ENCODE measurements at places on chromosomes 12 and 14.

DNA sequence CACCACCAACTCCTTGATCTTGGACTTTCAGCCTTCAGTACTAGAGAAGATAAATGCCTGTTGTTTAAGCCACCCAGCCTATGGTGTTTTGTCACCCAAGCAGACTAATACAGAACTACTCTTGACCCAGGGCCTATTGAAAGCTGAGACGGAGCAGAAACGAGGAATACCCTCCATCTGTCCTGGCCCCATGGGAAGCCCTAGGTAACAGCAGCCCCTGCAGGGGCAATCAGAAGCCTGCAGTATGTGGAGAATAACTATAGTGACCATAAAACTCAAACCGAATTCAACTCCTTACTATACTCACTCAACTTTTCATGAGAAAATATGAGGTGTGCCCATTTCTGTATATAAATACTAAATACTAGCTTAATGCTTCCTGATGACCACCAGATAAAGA is 307.4 kb downstream of the NUAK1 start:
- peak; percentile 60 for DNase-seq

- DNase-seq, result peak; percentile 85
These were observed at the start of gene CMAS for GRCh38 chr12:22046090-22046967. TSS of gene CMAS (plus strand) at chr12:22046218. CDS start at chr12:22046304, 86 bp downstream.

DNA sequence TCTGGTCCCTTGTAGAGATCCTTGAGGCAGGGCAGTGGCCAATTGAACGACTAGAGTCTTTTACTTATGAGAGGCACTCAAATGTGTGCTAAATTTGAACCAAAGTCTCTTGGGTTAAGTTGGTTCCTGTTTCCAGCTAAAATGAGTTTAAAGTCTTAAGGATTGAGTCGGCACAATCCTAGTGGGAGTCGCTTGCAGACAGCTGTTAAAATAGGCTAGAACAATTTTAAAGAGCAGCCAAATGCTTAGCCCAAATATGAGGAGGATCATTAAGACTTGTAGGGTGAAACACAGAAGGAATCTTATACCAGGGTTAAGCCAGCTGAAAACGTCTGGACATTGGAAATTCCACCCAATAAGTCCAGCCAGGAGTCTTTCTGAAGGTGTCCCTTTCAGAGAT is 216.1 kb downstream of the NUBPL start:
- no peak for DNase-seq

GRCh38 chr14:95774265-95775160 is 60.6 kb upstream of the TCL1A start:
- DNase-seq, result peak; percentile 75

GRCh38 chr12:31950088-31950487 is 9.1 kb upstream of the RESF1 start:
- DNase-seq, result no peak

GRCh38 chr14:52862632-52863333 is 71.4 kb upstream of the GNPNAT1 start:
- no peak for DNase-seq

GRCh38 chr12:37672655-37673260 is 643.8 kb upstream of the ALG10B start:
- DNase-seq, result no peak

DNA sequence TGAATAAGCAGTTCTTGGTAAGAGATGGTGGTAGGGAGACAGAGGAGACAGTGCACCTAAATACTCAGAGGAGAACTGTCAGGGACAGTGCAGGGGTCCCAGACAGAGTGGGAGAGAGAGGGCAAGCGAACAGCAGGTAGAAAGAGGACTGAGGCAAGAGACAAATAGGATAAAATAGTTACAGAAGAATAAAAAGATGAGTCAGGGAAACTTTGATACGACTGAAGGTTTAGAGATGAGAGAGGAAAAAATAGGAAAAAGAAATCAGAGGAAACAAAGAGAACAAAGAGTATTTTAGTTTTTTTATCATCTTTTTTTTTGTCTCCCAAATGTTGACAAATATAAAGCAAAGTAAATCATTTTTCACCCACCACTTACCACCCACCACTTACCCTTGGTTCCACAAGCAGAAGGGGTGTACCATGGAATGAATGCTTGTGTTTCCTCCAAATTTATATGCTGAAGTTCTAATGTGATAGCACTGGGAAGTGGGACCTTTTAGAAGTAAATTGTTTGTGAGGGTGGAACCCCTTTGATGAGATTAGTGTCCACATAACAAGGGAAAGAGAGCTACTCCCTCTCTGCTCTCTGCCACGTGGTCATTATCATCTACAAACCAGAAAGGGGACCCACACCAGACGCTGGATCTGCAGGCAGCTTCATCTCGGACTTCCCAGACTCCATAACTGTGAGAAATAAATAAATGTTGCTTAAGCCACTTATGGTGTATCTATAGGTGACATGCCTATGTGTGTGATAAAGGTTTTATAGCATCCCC is 292.1 kb downstream of the BTG1 start:
- DNase-seq, result no peak

DNA sequence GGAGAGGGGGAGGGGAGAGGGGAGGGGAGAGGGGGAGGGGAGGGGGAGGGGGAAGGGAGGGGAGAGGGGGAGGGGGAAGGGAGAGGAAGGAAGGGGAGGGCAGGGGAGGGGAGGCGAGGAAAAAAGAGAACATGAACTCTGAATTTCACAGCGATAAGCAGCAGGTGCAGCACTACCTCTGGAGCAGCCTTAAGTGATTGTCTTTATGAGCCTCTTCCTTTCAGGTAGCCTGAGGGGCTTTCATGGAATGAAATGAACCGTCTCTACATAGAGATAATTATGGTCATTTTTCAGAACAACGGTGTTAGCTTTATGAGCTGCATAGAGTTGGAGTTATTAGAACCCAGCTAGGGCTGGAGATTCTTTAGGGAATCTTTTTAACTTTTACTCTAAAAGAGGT is 18.1 kb upstream of the PTCSC3 start:
- DNase-seq, result peak; percentile 99

DNA sequence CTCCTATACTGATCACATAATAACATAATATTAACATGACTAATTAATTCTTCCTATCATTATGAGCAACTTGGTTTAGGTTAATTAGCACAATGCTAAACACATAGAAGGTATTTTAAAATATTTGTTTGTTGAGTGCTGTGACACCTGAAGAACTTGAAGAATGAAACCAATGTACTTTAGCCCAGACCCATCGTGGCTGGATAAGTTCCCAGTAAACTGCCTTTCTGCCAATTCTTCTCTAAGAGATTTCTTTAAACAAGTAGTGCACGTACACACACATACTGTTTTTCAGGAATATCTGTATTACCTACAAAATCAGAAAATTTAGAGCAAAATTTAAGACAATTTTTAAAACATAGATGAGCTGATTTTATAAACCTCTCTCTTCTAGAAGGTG is 207.4 kb upstream of the SSTR1 start:
- DNase-seq, result peak; percentile 30

DNA sequence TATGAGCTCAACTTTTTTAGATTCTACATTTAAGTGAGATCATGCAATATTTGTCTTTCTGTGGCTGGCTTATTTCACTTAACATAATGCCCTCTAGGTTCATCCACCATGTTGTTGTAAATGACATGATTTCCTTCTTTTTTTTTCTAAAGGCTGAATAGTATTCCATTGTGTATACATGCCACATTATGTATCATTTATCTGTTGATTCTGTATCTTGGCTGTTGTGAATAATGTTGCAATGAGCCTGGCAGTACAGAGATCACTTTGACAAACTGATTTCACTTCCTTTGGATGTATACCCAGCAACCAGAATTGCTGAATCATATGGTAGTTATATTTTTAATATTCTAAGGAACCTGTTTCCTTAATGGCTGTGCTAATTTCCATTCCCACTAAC is 19.1 kb downstream of the FBXW8 start:
- DNase-seq, result no peak

DNA sequence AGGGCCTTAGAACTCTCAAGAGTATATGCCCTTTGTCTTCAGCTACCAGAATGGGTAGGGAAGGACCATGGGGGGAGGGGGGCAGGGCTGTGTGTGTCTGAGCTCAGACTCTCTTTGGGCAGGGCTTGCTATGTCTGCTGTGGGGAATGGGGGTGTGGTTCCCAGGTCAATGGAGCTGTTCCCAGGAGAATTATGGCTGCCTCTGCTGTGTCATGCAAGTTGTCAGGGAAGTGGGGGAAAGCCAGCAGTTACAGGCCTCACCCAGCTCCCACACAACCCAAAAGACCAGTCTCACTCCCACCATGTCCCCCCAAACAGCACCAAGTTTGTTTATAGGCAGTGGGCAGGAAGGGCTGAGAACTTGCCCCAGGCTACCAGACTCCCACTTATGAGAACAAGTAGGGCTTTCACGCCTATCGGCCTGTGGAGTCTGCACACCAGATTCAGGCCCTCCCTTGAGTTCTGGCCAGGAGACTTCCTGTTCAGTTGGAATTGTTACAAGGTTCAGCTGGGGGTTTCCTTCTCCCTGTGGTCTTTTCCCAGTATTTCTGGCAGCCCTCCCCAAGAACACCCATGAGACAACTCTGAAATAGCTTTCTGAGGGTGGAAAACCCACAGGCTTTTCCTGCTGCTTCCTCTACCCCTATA is 6.1 kb upstream of the SERPINA11 start:
- no peak for DNase-seq

All from NCI-H69 (cell line).